ENCODE measurements at places on chromosomes 1 and 21.

- peak; percentile 65 for DNase-seq
These were observed 18.1 kb upstream of the ETS2 start for GRCh38 chr21:38787461-38788274.

DNA sequence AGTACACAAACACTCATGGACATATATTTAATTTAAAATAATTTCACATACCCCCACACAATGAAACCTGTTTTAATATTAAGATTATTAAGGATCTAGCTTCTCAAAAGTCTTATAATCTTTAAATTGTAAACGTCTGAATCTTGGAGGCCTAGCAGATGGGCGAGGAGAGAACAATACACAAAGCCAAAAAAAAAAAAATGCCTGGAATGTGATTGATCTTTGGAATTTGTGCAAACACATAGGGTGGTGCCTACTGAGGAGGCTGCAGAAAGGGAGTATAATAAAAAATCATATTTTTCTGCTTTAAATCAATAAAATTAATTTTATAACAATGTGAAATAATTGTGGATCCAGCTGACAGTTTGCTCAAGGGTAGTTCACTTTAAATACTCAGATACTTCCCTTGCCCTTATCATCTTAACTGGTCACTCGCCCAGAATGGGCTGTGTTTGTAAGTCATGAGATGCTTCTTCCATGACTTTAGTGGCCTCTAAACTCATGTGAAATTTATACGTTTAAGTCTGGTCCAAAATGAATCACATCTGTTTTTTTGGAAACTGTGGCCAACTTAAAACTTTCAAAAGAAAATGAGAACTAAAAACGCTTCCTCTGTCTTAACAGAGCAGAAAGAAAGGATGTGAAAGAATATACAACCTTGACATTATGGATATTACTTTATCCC is 802.8 kb upstream of the CXADR start:
- no peak for DNase-seq

GRCh38 chr1:208189183-208189582 is 55.0 kb downstream of the PLXNA2 start:
- DNase-seq: peak; percentile 36

DNA sequence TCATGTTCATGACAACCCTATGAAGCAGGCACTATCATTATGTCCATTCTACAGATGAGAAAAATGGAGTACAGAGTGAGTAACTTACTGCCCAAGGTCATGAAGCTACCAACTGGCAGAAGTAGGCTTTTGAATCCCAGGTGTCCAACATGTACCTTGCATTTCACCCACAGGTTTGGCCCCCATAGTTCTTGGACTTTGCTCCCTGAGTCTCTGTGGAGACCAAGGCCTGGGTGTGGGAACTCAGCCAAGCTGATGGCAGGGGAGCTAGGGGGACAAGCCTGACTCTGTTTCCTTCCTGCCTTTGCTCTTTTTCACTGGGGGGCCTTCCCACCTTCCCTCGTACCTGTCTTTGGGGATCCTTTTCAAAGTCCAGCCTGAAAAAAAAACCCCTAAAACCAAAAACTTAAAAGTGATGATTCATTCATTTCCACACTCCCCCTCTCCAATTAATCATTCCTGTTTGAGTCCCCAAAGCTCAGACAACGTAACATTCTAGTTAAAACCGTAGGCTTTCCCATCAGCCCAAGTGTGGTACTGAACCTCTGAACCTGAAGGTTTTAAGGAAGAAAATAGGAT is 8.5 kb upstream of the TTC22 start:
- no peak for DNase-seq

Data from HTR-8/SVneo (cell line).